ENCODE measurements at places on chromosomes 6 and 20.

- DNase-seq, result no peak
Measured at GRCh38 chr6:11584244-11584643, 46.7 kb downstream of the TMEM170B start.

DNA sequence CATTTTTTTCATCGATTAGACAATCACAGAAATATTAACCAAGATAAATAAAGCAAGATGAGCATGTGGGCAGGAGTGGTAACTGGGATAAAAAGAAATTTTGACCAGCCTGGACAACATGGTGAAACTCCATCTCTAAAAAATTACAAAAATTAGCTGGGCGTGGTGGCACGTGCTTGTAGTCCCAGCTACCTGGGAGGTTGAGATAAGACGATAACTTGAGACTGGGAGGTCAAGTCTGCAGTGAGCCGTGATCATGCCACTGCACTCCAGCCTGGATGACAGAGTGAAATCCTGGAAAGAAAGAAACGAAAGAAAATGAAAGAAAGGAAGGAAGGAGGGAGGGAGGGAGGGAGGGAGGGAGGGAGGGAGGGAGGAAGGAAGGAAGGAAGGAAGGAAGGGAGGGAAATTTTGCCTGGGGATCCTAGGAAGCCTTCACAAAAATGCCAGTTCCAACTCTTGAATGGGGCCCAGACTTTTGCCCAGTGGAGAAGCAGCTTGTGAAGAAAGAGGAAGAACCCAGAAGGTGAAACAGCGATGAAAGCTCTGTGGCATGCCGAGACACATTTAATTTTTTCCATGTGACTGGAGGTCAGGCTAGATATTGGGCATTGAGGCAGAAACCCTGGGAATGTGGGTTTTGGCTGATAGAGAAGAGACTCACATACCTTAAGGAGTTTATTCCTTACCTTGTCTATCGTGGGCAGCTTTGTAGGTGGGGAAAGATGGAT is 20.3 kb downstream of the CCDC170 start:
- DNase-seq, result no peak

- no peak for DNase-seq
Measured at GRCh38 chr20:62531046-62531838, 55.4 kb upstream of the GATA5 start.

DNA sequence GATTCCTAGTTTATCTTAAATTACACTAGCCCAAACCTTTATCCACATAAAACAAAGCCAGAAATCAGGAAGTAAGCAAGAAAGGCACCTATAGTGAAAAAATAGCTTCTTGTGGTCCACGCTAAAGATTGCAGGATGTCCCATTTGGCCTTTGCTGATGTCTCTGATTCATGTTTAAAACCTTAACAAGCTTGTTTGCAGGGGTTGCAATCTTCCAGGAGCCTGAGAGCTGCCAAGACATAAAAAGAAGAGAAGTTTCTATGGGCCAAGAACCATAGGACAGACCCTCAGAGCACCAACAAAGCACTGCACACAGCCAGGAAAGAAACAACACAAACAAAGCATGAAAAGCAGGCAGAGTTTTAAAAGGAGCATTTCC is 49.4 kb downstream of the ADAT2 start:
- no peak for DNase-seq

- DNase-seq, result no peak
Measured at GRCh38 chr20:9025643-9026042, 43.2 kb upstream of the PLCB4 start.

DNA sequence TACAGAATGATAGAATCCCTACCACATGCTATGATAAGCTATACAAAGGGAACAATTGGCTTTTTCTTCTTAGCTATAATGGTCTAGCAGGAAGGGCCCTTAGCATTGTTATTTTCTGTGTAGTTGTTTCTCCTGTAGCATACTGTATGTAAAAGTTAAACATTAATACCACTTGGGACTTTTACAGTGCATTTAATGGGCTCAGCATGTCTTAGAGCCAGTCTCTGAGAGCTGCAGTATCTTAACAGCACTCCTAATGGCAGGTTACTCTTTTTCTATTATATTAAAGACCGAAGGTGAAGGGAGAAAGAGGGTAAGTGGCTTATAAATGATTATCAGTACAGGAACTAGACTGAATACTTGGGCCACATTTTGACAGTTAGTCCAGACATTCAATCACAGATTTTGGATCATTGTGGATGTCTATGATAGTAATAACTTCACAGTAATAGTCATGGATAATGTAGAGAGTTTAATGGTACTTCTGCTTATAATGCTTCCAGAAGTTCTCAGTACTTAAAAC is 290.7 kb downstream of the PHF3 start:
- no peak for DNase-seq

DNA sequence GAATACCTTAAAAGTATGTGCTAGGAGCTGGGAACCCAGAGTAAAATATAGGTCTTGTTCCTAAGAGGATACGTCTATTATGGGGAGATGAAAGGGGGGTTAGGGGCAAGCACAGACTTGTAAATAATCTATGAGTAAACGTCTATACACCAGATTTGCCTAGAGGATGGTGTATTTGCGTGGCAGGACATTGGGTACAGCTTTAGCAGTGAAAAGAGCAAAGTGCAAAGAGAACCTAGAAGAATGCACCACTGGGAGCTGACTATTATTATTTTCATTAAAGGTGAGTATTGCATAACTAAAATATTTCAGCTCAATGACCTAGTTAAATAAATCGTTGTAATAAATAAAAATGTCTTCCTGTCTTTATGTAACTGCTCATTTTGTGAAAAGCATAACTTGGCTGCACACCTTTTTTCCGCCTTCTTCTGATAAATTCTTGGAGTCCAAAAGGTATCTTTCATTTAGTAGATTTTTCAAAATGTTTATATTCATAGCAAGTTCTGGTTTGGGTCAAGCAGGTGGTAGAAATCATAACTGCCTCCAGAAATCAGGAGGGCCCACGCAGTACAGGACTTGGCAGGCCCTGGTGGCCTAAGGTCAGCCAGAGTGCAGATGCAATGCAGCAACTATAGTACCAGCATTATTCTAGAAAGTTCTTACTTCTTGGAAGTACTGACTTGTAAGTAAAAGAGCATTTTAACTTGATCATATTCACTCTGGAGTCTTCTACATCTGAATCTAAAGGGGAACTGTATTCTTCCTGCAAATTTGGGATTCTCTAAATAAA is 357.2 kb downstream of the PLCB1 start:
- DNase-seq, result no peak

Measured in thymus (tissue), 14 donors.